ENCODE measurements at places on chromosomes 16 and 17. TPM values are rescaled to one million over a fixed set of nuclear protein-coding genes. Genes with fewer than 3 reads are reported as not detected.

The DPEP3 gene
- polyA plus RNA-seq, result not detected

The CCL7 gene
- polyA plus RNA-seq, result not detected

The VASN gene
- 14.5 TPM for polyA plus RNA-seq

The OR4D1 gene
- not detected for polyA plus RNA-seq

The ATP2A1 gene
- 474 TPM for polyA plus RNA-seq
